ENCODE measurements at places on chromosomes 2 and 18.

- no peak for DNase-seq
These were observed 14.5 kb downstream of the OSBPL6 start for GRCh38 chr2:178208817-178209216.

- no peak for DNase-seq
These were observed 656.8 kb downstream of the BCL11A start for GRCh38 chr2:59896499-59897245.

- DNase-seq: no peak
These were observed 49.5 kb downstream of the TIMM21 start for GRCh38 chr18:74197705-74198341.

GRCh38 chr2:12577567-12578253 is 139.0 kb upstream of the TRIB2 start:
- no peak for DNase-seq

DNA sequence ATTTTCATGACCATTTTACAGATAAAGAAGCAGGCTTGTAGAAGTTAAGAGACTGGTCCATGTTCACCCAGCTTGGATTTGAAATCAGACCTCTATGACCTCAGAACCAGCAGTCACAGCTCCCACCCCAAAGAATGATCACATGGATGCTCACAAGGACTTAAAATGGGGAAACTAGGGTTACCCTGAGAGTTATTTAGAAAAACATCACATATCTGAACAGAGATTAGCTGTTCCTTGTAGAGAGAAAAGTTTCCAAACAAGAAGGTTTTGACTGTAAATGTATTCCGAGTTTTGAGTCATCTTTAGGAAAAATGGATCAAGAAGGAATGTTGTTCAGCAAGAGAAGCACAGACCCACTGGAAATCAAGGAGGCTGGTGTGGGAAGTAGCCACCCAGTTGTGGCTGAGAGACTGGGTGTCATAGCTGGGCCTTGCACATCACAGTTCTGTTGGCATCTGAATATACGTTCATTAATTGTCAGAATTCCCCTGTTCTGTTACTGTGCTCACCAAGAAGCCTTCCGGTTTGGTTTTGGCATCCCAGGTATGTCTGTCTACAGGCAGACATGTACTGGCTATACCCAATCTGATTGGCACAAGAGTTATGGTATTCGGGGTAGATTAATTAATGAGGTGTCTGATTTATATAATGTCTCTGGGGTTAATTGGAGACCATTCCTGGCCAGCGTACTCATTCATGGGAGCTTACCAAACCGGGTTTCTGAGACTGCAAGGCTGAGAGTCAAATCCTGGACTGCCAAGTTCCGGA is 371.8 kb upstream of the SLC14A2 start:
- no peak for DNase-seq

- no peak for DNase-seq
These were observed 41.0 kb downstream of the GALM start for GRCh38 chr2:38706846-38707345.

- DNase-seq: no peak
These were observed 592.5 kb upstream of the ZEB2 start for GRCh38 chr2:145112467-145112866.

DNA sequence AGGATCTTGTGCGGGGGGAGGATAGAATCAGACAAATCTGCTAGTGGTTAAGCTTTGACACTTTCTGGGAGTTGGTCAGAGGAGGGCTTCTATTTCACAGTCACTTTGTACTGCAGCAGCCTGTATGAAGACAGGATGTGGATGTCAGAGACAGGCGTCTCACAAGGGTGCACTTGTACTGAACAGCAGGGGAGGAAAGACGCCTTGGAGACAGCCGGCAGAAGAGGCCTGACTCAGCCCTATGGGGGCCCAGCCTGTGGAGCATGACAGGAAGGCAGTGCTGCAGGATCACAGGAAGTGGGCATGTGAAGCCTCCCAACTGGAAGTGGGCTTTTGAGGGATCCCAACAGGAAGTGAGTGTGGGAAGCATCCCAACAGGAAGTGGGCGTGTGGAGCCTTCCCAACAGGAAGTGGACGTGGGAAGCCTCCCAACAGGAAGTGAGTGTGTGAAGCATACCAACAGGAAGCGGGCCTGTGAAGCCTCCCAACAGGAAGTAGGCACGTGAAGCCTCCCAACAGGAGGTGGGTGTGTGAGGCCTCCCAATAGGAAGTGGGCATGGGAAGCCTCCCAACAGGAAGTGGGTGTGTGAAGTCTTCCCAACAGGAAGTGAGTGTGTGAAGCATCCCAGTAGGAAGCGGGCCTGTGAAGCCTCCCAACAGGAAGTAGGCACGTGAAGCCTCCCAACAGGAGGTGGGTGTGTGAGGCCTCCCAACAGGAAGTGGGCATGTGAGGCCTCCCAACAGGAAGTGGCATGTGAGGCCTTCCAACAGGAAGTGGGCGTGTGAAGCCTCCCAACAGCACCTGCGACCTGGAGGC is 212.3 kb downstream of the SNTG2 start:
- DNase-seq: peak; percentile 26

DNA sequence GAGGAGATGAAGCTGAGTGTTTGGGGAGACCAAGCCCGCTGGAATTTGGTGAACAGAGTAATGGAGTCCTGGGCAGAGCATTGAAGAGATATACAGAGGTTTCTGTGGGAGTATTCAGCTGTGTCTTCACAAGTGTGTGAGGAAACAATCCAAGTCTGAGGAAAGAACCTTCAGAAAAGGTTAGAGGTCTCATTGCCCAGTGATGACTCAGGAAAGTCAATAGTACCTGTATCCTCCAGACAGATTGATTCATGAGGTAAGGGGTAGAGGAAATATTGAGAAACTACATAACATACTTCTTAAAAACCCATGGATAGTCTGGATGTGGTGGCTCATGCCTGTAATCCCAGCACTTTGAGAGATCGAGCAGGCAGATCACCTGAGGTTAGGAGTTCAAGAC is 392.3 kb downstream of the GALNT13 start:
- DNase-seq: no peak

DNA sequence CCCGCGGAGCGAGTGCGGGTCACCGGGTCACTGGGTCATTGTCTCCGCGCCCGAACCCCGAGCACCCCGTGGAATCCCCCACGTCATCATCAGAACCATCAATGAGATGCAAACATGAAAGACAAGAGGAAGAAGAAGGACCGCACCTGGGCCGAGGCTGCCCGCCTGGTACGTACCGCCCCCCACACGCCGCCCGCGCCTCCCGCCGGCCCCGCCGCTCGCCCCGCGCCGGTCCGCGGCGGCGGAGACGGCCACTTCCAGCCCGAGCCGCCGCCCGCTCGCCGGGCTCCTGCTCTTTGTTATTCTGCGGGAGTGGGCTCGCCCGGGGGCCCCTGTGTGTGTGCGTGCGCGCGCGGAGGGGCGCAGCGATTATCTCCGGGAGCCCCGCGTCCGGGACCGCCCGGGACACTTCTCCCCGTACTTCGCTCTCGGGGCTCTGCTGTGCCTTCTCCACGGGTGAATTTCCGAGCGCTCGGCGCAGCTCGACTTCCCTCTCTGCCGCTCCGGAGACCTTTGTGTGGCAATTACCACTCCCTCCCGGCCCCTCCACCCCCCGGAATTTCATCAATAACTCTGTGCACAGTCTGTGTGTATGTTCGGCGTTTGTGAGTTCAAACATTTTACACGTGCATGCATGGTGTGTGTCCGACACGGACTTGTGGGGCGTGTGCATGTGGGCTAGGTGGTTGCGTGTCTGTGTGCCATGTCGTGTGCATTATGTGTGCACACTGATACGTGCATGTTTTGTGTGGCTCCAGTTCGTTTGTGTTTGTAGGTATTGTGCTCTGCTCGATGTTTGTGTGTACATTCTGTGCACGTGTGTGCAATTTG is 714 bp downstream of the ASXL3 start:
- no peak for DNase-seq

DNA sequence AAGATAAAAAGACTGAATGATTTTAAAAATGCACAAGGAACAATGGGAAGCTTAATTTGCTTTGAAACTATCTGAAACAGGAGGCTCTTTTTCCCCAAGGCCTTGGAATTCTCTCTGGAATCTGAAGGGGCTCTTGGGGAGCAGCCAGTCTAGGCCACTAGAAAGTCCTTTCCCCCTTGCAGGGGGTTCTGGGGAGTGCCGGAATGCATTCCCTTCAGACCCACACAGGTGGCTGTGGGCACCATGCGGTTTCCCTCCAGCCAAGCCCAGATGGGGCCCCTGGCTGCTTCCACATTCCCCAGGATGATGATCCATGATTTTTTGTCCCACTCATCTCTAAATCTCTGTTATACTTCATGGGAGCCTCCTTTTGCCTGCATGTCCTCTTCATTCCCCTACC is 10.7 kb downstream of the GPR45 start:
- no peak for DNase-seq

DNA sequence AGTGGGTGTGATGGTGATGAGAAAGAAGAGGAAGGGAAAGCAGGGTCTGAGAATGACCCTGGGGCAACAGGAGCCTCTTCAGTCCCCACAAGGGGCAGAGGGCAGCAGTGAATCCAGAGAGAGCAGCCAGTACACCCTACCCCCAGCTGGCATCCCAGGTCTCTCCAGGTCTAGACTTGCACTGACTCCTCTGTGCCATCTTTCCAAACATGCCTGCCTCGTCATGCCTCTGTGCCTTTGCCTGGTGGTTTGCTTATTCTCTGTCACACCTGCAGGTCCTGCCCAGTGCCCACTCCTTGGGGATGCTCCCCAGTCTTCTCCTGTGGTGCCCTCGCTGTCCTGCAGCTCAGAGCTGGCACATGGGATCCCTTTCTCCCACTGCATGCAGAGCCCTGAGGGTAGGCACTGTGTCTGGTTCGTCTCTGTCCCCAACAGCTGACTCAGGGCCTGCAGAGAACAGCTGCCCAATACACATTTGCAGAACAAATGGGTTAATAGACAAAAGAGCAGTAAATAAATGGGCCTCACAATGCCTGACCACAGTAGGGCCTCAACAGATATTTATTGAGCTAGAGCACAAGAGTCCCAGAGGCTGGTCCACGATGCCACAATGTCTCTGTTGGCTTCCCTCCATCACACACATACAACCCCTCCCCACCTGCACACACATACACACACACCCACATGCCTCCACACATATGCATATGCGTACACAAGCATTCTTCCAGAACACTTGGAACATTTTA is 89.8 kb downstream of the HS1BP3 start:
- no peak for DNase-seq

- no peak for DNase-seq
These were observed 10.3 kb downstream of the CABLES1 start for GRCh38 chr18:23145621-23146020.

DNA sequence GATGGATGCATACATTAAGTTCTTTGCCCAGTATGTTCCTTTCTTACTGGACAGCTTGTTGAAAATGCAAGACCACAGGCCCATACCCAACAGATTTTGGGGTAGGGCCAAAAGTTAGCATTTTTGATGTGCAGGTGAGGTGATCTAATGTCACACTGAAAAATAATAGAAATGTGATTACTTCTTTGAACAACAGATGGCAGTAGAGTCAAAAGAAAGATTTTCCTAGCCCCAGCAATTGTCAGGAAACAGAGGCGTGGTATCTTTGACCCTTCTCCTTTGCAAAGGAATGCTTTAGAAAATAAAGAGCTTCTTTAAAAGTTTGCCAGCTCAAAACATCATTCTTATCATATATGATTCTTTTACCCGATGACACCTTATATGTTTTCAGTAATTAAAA is 343.6 kb upstream of the SYT4 start:
- no peak for DNase-seq

GRCh38 chr2:176125772-176126054 is 3.2 kb downstream of the HOXD9 start:
- no peak for DNase-seq

GRCh38 chr2:193894081-193894480 is 1699.3 kb upstream of the TMEFF2 start:
- DNase-seq: no peak

DNA sequence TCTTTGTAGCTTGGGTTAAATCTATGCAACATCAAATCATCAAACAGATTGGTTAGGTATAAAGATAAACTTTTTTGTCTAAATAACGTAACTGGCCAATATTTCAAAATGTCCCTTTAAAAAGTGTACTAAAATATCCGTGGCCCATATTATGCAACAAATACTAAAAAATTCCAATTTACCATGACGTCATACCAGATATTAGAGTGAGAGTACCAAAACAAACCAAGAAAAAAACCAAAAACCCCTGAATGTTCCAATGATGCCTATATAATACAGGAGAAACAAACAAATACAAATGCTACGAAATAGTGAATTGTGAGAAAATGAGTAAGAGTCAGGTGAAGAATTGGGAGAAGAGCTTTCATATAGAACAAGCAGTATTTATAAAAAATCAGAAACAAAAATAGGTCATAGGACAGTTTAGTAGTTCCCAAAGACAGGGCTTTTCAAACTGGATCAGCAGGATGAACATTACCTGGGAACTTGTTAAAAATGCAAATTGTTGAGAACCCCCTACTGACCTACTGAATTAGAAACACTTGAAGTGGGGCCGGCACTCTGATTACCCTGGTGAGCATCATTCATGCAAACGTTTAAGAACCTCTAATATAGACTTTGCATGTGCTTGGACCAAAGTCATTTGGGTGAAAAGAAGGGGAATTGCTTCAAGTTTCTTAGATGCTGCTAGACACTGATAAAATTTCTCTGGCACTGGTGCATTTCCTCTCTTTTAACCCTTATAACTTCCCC is 753.7 kb downstream of the DSC3 start:
- DNase-seq: no peak

DNA sequence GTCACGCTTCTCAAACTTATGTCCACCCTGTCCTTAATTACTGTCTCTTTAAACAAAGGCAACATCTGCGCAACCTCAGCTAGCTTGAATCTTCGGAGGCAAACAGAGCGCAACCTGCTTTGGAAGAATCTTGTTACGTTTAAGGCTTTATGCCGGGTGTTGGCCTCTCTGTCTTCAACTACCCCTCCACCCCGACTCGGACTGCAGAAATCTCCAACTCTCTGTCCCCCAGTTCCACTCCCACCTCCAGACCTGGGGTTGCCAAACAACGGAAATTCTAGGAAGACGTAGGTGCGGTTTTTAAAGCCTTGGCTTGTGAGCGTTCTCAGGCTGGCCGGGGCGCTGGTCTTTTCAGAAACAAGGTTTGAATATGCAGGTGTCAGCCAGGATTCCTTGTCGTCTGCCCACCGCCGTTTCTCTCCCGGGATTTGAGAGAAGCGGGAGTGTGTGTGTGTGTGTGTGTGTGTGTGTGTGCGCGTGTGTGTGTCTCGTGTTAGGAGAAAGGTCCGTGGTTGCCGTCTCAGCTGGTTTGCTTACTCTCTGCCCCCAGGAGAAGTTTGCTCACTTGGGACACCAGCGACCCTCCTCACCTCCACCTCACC is 1.1 kb upstream of the ONECUT2 start:
- no peak for DNase-seq

- no peak for DNase-seq
These were observed 59.7 kb downstream of the DYSF start for GRCh38 chr2:71513096-71513495.

- DNase-seq: no peak
These were observed 233.4 kb downstream of the RIT2 start for GRCh38 chr18:42882122-42882521.

DNA sequence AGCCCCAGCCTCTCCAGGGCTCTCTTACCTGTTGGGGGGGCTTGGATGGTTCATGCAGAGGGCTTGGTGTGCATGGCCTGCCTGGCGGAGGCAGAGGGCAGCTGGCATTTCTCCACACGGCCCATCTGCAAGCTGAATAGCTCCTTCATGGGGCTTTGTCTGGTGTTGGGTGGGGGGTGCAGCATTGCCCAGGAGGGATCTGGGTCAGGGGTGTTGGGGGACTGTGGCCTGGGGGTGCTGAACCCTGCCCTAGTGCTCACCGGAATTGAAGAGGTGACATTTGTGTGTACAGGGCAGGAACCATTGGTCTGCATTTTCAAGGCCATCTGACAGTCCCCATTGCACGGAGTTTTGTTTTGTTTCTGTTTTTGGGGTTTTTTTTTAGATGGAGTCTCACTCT is 58.8 kb upstream of the HAAO start:
- no peak for DNase-seq
